Stimulated activated CD4-positive, alpha-beta T cell treated with anti-CD3 and anti-CD28 coated beads, Interleukin-2, amount 100 ng/mL, for 48 hours (primary cell): ENCODE measurements at places on chromosomes 3 and 15.

- DNase-seq: no peak
These were observed 32.7 kb downstream of the ZNF385D start for GRCh38 chr3:21718161-21718765.

GRCh38 chr3:31055757-31056156 lies 161.3 kb upstream of the GADL1 start:
- no peak for DNase-seq

DNA sequence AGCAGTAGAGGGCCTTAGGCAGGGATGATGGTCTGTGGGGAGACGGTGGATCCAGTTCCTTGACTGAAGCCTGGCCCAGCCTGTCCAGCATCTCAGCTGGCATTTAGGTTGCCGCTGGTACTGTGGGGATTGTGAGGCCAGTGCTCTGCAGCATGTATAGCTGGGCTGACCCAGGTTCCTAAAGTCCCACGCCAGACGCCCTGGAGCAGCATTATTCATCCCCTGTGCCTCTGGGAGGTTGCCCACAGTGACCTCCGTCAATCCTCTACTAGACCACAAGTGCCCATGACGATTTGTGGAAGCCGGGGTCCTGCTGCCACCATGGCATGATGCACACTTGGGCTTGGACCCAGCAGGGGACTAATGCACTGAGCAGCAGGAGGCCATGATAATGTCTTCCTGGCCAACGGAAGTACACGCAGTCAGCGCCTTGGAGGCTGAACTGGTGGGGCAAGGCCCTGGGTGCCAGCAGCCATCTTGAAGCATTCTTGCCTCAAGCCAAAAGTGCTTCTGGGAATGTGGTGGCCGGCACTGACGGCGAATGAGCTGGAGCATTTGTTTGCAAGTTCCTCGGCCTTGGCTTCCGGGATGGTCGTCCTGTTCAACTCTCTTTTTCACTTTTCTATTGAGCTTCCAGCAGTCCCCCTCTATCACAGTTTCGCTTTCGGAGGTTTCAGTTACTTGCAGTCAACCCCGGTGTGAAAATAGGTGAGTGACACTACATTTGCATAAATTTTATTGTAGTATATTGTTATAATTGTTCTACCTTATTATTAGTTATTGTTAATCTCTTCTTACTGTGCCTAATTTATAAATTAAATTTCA lies 949.4 kb downstream of the ROBO1 start:
- DNase-seq: no peak

DNA sequence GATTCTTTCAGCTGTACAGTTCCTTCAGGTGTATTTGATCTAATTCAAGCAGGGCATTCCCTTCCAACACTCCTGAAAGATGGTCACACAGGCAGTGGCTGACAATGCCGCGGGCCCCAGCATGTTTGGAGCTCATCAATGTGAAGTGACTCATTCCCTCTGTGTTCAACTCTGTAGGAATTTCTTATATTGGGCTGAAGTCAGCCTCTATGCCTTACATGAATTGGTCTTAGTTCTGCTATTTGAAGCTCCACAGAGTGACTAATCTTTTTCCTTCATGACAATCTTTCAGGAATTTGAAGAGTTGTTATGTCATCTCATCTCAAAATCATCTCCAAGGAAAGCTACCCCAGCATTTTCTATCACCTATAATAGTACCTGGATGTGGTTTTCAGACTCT lies 142.5 kb upstream of the C2CD4B start:
- no peak for DNase-seq
